ENCODE measurements at places on chromosomes 13 and 19. TPM values are rescaled to one million over a fixed set of nuclear protein-coding genes. Genes with fewer than 3 reads are reported as not detected.

The PRTN3 gene
- not detected for total RNA-seq

The TRPM4 gene
- 41.9 TPM for total RNA-seq

The CGB3 gene
- total RNA-seq = not detected

The TTC9B gene
- not detected for total RNA-seq

The ENOX1 gene
- 2.2 TPM for total RNA-seq

The KIR2DL1 gene
- total RNA-seq = not detected

The FFAR2 gene
- 2.0 TPM for total RNA-seq

The ADAMTSL5 gene
- total RNA-seq = 18.2 TPM

The BLOC1S3 gene
- 12.2 TPM for total RNA-seq

The N4BP2L1 gene
- total RNA-seq = 18.2 TPM

The MIPEP gene
- total RNA-seq = 9.1 TPM

The SHFL gene
- total RNA-seq = 50.5 TPM

The PLK5 gene
- not detected for total RNA-seq

The ZNF816 gene
- 5.4 TPM for total RNA-seq

The LILRB3 gene
- 18.8 TPM for total RNA-seq

The FAAP24 gene
- total RNA-seq = 1.8 TPM

The C19orf73 gene
- total RNA-seq = 0.72 TPM

The LILRA5 gene
- total RNA-seq = 5.5 TPM

The KASH5 gene
- total RNA-seq = not detected

The PDCD5 gene
- total RNA-seq = 71.2 TPM

The SIGLEC10 gene
- 4.0 TPM for total RNA-seq

The C19orf67 gene
- total RNA-seq = not detected

The DENND1C gene
- 7.6 TPM for total RNA-seq

The SHD gene
- total RNA-seq = not detected

The PROZ gene
- total RNA-seq = not detected
